ENCODE measurements at places on chromosomes 13 and 19.
A peak's percentile ranks its signal among the peaks of the same experiment; 100 is the strongest.

- DNase-seq, result no peak
Measured at GRCh38 chr19:16883522-16883921, 5.3 kb upstream of the F2RL3 start.

DNA sequence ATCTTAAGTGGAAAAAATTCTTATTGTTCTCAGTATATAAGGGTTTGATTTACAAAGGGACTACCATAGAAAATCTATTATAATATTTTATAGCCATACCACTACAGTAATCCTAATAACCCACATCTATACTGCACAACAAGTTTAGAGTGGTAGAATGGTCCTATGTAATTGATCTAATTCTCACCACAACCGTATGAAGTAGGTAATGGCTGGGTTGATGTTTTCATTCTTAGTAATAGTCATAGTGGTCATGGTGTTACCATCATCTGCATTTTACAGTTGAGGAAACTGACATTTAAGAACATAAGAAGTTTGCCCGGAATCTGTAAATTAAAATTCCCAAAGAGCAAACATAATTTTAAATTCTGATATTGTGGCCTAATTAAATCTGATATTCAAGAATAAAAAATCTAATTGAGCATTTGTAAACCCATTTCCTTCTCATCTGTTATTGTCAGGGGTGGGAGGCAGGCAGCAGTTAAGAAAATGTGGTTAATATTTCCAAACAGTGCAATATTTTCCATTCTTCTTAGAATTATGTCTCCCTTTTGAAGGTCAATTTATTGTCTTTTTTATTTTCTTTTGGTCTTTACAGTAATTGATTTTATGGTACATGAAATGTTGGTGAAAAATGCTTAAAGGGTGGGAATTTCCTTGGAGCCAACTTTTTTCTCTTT, 65.6 kb downstream of the DHRS12 start:
- DNase-seq, result no peak

DNA sequence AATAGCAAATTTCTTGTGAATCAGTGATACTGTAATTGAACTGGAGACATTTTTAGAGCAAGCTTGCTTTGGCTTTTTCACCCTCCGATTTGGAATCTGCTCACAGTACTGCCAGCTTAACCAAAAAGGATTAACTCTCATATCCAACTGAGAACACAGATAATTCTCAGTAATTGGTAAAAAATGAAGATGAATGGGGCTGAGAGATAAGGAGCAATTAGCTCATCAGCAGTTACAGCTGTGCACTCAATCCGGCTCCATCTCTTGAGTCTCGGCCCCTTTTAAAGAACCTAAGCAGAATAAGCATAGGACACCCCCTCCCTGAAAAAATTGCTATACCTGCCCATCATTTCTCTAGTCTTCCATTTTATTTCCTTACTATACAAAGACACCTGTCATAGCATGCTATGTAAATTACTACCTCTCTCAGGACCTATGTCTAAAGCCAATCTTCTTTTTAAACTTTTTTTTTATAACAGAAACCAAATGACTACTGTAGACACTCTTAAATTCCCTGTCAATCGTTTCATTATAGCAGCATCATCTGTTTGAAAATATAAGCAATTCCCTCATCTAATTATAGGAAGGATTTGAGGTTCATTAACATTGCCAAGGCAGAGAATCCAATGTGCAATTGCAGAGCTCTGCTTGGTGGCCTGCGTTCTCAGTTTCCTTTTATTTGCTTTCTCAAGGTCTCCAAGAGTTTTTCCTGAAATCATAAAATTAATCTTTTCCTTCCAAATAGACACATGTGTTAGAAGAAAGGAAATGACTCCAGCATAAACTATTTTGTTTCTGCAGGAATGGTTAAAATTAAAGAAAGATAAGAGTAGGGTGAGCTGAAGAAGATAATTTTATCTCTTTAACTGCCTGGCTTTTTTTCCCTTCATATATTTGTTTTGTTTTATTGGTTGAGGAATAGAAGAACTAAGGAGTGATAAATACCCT, 242.1 kb downstream of the DACH1 start:
- peak; percentile 36 for DNase-seq

DNA sequence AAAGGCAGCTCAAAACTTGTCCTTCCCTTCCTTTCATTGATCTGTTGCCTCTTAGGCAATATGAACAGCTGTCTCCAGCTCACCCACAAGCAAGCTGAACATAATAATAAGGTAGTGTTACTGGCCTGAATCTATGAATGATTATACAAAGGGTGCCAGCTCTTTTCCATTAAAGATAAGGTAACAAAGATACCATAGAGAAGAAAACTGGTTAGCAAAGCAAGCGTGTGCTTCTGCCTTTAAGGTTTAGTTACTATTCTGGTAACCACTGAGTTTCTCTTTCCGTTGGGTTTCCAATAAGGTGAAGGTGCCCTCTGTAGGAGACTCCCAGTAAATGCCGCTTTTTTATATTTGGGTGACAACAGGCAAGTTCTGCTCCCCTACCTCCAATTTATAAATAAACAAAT, 12.1 kb upstream of the DACH1 start:
- DNase-seq, result no peak

DNA sequence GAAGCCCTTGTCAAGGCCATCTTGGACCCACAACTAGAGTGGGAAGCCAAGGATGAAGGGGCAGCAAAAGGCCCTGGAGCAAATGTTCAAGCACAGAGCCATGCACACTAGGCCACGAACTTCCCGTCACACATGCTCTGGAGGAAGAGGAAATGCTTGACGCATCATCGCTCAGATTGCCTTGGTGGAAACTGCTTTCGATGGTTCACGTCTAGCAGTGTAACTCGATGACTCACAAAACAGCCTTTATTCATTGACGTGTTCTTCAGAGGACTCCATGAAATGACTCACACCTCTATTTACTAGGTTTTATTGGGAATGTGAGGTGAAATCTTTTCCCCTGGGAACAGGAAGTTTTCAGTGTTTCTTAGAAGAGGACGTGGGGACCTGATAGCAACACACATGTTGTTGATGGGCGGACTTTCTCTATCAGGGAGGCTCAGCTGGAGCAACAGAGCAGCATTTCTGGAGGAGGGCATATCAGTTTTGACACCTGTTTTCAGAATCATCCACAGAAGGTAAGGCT, 79.8 kb upstream of the FLT1 start:
- DNase-seq, result peak; percentile 98
